ENCODE measurements at places on chromosomes 12 and 14. TPM values are rescaled to one million over a fixed set of nuclear protein-coding genes. Genes with fewer than 3 reads are reported as not detected.
A peak's percentile ranks its signal among the peaks of the same experiment; 100 is the strongest.

CLECL1 gene
- total RNA-seq: not detected

TXNDC16 gene
- 25.0 TPM for total RNA-seq

DNA sequence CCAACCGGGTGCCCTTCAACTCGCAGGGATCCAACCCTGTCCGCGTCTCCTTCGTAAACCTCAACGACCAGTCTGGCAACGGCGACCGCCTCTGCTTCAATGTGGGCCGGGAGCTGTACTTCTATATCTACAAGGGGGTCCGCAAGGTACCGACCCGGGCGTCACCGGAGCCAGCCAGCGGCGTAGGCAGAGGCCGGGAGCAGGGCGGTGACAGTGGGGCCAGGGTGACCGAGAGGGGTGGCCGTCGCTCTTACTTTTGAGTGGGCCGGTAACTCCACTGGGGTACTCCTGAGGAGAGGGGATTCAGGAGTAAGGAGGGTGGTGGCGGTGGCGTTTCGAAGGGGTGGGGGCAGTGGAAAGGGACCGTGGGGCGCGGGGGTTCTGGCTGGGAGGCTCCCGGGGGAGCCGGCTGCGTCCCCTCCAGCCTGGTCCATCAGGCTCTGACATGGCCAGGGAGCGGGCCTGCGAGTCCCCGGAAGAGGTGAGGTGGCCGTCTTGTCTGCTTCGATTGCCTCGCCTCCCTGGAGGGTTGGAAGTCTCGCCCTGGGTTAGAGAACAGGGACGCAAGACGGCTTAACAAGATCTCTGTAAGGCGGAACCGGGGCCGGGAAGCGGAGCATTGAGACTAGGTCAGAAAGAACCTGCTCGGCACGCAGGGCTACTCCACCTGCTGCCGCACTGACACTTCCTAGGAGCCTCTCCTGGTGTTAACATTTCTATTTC lies 491 bp downstream of the WDR20 start:
- H3K27me3 ChIP-seq: no peaks in the 10 kb centered on the region
- no peaks in the 10 kb centered on the region for H3K36me3 ChIP-seq
- H3K27ac ChIP-seq: peak overlapping the region; percentile 98
- H3K4me3 ChIP-seq: peak overlapping the region; percentile 99
- H3K4me1 ChIP-seq: peaks cover 15% of the 10 kb centered on the region

- H3K27me3 ChIP-seq: peaks cover 38% of the 10 kb centered on the region
- no peak for DNase-seq
Observed at GRCh38 chr14:97634751-97635150, 837.6 kb downstream of the VRK1 start.

GRCh38 chr12:89160716-89161123 lies 191.6 kb downstream of the DUSP6 start:
- no peaks in the 10 kb centered on the region for H3K27me3 ChIP-seq
- no peak overlapping the region for H3K27ac ChIP-seq
- peaks cover 12% of the 10 kb centered on the region for H3K4me1 ChIP-seq
- DNase-seq: no peak
- no peaks in the 10 kb centered on the region for H3K36me3 ChIP-seq

DNA sequence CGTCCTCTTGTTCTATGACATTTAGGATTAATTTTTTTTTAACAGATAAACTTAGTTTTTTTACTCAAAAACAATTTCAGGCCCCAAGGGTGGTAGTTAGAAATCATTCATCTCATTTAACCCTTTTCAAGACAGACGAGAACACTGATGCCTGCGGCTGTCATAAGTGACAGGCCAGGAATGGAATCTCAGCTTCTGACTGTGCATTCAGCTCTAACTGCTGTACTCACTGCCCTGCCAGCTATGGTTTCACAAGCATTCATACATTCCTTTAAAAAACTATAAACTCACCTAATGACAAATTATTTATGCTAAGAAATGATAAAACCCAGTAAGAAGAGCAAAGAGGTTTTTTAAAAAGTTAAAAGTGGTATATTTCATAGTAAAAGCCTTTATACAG lies 8.8 kb downstream of the DENND5B start:
- no peaks in the 10 kb centered on the region for H3K27me3 ChIP-seq
- no peak for DNase-seq
- no peak overlapping the region for H3K4me3 ChIP-seq

GRCh38 chr14:32571995-32572866 lies 243.1 kb downstream of the AKAP6 start:
- H3K4me3 ChIP-seq: no peak overlapping the region
- H3K36me3 ChIP-seq: no peaks in the 10 kb centered on the region
- peaks cover 12% of the 10 kb centered on the region for H3K4me1 ChIP-seq
- peaks cover 12% of the 10 kb centered on the region for H3K27me3 ChIP-seq
- no peak for DNase-seq
- no peak overlapping the region for H3K27ac ChIP-seq

DNA sequence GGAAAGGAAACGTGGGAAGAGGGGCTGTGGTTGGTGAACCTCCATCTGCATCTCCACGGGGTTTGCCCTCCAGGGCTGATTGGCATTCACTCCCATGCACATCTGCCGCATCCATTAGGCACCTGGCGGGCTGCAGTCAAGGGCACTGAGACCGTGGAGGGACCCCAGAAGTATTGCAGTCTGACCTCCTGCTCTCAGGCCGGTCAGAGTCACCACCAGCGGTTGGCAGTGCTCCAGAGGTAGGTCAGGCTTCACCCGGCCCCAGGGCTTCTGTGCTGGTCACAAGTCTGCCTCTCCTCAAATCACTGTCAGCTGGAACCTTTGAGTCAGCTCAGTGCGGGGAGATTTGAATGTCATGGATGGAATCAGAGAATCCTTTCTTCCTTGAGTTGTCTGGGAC lies 132.3 kb downstream of the PAPOLA start:
- no peaks in the 10 kb centered on the region for H3K36me3 ChIP-seq
- no peak for DNase-seq
- H3K27me3 ChIP-seq: peaks cover 6% of the 10 kb centered on the region
- no peak overlapping the region for H3K4me3 ChIP-seq
- H3K4me1 ChIP-seq: no peaks in the 10 kb centered on the region

- no peaks in the 10 kb centered on the region for H3K36me3 ChIP-seq
- H3K4me1 ChIP-seq: peaks cover 3% of the 10 kb centered on the region
- no peak for DNase-seq
- H3K4me3 ChIP-seq: no peak overlapping the region
Observed at GRCh38 chr12:45121224-45121623, 70.3 kb upstream of the DBX2 start.

- H3K4me1 ChIP-seq: no peaks in the 10 kb centered on the region
- H3K27me3 ChIP-seq: peaks cover 6% of the 10 kb centered on the region
- no peaks in the 10 kb centered on the region for H3K36me3 ChIP-seq
- DNase-seq: no peak
- H3K4me3 ChIP-seq: no peak overlapping the region
Observed at GRCh38 chr12:64931981-64932380, 107.5 kb downstream of the TBC1D30 start.

- peaks cover 3% of the 10 kb centered on the region for H3K4me1 ChIP-seq
- DNase-seq: no peak
- H3K4me3 ChIP-seq: no peak overlapping the region
- H3K36me3 ChIP-seq: no peaks in the 10 kb centered on the region
Observed at GRCh38 chr12:26535826-26536225, 297.2 kb downstream of the ITPR2 start.

DNA sequence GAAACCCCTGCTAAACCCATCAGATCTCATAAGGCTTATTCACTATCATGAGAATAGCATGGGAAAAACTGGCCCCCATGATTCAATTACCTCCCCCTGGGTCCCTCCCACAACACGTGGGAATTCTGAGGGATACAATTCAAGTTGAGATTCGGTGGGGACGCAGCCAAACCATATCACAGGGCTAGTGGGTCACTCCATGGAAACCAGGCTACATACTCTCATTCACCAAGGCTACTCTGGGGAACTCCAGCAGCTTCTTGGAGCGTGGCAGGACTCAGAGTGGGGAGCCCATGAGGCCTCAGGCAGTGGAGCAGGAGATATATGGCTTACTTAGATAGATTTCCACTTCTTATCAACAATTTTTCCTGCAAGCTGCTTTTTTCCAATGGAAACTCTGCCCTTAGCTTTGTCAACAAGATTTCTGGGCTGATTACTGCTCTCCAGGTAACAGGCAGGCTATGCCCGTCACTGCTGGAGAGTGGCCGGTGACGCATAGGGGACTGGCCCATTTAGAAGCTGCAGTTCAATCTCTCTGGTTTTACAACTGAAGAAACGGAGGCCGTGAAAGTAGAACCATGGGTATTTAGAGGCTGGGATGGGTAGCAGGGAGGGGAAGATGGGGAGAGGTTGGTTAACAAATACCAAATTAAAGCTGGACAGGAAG lies 16.5 kb downstream of the VDR start:
- no peak overlapping the region for H3K4me3 ChIP-seq
- DNase-seq: no peak
- no peaks in the 10 kb centered on the region for H3K36me3 ChIP-seq
- no peak overlapping the region for H3K27ac ChIP-seq
- H3K4me1 ChIP-seq: peaks cover 2% of the 10 kb centered on the region

All from progenitor cell of endocrine pancreas (in vitro differentiated cells).